ENCODE measurements at places on chromosomes 4 and X. TPM values are rescaled to one million over a fixed set of nuclear protein-coding genes. Genes with fewer than 3 reads are reported as not detected.

- no peak for DNase-seq
- H3K4me3 ChIP-seq, result no peak overlapping the region
- no peaks in the 10 kb centered on the region for H3K36me3 ChIP-seq
Measured at GRCh38 chr4:52407545-52407944, 251.6 kb downstream of the USP46 start.

DNA sequence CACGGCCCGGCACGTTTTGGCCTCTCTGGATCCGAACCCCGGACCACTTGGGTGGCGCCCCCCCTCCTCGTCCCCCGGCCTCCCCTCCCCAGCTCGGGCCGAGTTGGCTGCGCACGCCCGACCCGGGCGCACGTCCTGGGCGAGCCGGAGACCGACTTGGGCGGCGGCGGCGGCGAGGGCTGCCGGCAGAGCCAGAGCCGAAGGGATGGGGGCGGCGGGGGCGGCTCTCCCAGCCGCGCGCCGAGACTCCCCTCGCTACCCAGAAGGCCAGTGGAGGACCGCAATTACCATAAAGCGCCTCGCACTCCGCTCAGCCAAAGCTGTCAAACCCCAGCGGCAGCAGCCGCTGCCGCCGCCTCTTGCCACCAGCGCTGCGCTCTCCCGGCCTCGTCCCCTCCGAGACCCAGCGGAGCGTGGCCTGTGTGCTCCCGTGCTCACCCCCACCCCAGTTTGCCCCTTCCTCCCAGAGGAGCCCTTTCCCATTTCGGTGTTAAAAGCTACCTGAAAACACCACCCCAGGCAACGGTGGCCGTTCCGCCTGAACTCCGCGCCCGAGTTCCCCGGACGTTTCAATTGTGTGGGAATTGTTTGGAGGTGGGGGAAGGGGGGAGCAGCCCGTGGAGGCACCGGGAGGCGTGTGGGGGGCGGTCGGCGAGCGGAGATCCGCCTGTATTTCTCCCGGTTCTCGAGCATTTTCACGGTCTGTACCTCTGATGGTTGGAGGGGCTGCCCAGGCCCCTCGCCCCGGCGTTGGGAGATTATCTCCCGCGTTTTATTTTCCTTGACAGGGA is 701 bp upstream of the BCOR start:
- DNase-seq, result peak; percentile 55
- H3K4me1 ChIP-seq, result peaks cover 16% of the 10 kb centered on the region
- no peak overlapping the region for H3K4me3 ChIP-seq
- H3K27ac ChIP-seq, result peak overlapping the region; percentile 75
- H3K36me3 ChIP-seq, result no peaks in the 10 kb centered on the region

DNA sequence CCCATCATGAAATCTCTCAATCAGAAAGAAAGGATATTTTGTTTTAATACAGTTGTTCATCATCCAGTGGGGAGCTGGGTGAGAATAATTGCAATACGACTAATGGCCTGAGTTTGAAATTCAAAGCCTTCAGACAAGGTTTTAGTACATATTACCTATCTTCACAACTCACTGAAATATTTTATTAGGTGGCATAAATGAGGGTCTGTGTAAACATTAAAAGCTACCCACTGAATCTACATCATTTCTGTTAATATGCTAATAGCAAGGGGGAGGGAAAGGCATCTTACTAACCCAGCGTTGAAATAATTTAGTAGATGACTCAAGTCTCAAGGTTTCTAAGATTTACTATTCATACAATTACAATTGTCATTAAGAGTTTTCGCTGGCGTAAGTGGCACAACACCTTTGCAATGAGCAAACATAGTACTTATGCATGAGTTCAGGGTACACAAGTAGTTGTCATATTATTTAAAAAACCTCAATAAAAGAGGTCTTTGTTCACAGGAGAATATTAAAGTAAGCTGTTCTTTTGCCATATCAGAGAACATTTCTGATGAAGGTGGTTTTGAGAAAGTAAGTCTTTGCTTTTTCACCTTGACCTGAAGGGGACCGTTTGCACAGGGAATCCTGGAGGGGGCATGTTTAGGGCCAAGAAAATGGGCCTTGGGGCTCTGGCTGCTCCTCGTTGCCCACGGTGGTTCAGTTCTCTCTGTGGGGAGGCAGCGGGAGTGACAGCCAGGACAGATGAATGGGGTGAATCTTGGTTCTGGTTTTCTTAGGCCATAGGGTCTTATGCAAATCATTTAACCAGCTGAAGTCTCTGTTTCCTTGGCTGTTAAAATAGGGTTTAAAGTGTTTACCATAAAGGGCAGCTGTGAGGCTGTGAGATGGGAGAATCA is 4.5 kb upstream of the RHOH start:
- peaks cover 7% of the 10 kb centered on the region for H3K4me1 ChIP-seq
- no peaks in the 10 kb centered on the region for H3K36me3 ChIP-seq
- no peak overlapping the region for H3K27ac ChIP-seq
- H3K27me3 ChIP-seq, result no peaks in the 10 kb centered on the region
- no peak for DNase-seq

Gene CITED1
- not detected for total RNA-seq

Data from liver (tissue), 10 donors.